Stimulated activated CD8-positive, alpha-beta memory T cell treated with anti-CD3 and anti-CD28 coated beads, Interleukin-12 subunit alpha, Interleukin-12 subunit beta, amount 100 ng/mL, for 4 hours (primary cell): ENCODE measurements at places on chromosomes 11 and 22.

DNA sequence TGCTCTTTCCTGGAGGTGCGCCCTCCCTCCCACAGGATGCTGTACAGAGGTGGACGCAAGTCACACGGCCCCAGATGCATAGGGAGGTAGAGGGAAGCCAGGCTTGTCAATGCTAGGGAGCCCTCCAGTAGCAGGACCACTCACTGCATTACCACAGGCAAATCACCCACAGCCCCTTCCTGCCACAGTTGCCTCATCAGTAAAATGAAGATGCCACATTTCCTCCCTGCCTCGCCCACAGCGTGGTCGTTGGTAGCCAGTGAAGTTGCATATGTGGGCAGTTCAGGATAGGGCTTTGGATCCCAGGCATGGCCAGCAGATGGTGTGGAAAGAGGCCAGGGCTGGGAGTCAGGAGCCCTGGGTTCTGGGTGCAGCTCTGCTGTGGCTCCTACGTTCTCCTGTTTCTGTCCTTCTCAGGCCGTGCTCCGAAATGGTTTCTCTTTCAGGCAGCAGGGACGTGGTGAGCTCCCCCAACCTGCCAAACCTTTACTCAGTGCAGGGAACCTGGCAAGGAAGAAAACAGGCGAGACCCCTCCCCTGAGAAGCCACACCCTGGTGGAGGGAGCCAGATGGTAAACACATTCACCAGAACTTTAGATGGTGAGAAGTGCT lies 22.6 kb downstream of the DAGLA start:
- DNase-seq: no peak

GRCh38 chr11:104254347-104254746 lies 90.4 kb upstream of the PDGFD start:
- DNase-seq: no peak

DNA sequence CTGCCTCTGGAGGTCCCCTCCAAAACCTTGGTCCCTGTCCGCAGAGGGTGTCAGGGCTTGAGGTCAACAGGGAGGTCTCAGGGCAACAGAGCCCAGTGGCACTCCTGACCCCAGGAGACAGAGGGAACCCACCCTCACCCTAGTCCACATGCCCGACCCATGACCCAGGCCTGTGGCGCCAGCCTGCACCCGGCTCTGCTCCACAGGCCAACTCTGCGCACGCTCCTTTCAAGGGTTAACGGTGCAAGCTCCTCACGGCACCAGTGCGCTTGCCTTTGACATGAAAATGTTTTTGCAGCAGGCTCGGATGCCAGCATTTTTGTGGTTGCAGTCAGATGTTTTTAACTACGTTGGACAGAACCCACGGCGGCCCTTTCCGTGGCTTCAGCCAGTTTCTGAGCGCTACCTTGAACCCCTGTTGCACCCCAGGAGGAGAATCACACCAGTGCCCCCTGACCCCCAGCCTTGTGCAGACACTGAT lies 68.6 kb downstream of the CDKN1C start:
- no peak for DNase-seq

DNA sequence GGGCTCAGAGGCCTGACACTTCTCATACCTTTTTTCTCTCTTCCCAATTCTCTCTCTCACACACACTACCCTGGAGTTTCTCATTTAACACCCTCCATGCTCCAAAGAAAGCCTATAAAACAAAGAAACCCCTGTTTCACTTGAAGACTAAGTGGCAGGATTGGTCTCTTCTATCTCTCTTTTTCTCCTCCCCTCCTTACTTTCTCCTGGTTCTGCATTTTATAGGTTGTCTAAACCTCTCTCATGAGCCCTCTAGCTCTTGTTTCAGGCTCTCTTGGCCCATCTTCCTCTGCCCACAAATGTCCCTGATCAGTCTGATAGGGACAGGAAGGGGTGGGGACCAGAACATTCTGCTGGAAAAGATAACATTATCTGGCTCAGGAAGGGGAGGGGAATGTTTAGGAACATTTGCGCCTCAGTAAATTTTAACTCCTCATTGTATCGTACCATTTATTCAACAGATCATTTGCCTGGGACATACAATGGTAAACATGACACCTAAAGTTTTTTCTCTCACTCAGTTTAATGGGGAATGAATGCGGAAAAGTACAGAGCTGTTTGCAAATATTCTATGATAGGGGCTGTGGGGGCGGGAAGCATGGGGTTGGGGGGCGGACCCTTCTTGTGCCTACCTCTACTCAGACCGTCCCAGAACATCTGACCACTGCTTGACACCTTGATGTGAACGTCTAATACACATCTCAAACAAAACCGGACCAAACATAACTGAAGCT lies 10.8 kb downstream of the CRYBA4 start:
- DNase-seq: no peak

- no peak for DNase-seq
These were observed 55.6 kb downstream of the SPECC1L start for GRCh38 chr22:24326266-24326665.

GRCh38 chr11:65592858-65593517 lies 2.6 kb downstream of the KCNK7 start:
- DNase-seq: no peak

DNA sequence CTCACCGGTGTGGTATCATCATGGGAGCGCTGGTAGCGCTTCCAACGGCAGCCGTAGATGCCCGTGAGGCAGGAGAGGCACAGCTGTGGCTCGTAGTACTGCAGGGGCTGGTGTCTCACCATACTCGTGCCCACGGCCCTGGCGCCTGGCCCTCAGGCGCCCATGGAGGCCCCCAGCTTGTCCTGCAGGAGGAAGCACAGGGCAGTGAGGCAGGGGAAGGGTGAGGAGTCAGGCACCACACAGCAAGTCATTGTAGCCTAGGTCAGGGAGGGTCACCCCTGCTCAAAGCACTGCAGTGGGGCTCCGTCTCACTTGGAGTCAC lies 44.6 kb upstream of the KLHL35 start:
- no peak for DNase-seq

GRCh38 chr22:25992331-25992730 lies 176.9 kb upstream of the SEZ6L start:
- no peak for DNase-seq

DNA sequence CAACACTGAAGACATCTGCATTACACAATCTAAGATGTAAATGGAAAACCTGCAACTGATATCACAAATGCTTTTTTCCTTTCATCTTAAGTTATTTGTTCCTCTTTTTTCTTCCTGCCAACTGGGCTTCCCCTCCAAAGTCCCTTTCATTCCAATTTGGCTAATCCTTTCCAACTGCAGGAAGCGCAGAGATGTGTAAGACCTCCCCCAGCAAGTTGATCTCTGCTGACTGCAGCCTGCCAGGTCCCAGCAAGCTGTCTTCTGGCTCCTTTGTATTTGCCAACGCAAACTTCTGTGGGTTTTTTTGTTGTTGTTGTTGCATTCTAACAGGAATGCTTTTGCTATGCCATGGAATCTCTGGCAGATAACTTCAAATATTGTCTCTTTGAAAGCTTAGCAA lies 38.5 kb upstream of the LRRC4C start:
- no peak for DNase-seq

DNA sequence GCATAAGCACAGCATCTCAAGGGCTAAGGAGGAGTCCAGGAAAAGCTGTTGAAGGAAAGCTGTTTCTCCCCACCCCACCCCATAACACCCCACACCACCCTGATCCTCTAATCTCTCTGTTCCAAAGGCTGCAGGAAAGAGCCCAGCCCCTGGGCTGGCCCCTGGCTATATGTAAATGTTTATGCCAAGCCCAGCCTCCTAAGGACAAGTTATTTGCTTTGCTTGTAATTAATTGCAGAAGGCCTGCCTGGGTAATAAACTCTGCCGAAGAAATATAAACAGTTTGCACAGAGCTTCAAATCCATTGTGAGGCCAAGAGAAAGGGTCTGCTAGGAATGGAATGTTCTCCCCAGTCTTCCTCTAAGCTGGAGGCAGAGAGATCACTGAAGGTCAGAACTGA lies 21.2 kb downstream of the ARRB1 start:
- no peak for DNase-seq

DNA sequence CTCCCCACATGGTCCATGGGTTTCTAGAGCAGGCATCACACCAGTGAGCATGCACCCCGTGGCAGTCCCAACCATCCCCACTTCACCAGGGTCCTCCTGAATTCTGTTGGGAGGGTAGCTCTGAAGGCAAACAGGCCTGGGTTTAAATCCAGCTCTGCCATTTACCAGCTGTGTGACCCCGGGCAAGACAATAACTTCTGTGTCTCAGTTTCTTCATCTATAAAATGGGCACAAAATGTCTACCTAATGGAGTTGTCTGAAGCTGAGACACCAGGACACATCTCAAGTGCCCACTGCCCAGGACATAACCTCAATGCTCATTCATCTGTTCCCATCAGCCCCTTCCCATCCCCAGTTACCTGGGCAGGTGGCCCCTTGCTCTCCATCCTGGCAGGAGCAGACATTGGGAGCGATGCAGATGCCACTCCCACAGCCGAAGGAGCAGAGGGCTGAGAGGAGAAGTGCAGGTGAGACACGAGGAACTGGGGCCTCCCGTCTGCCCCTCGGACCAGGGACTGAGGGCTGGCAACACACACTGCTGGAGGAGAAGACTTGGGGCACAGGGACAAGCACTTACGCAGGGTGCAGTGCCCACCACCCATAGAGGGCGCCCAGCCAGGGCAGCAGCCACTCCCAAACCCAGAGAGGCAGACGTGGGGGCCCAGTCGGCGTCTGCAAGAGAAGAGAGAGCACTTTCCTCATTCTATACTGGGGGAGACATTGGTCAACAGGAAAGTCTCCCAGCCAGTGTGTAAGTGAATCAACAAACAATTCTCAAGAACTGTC lies 4.0 kb downstream of the VWCE start:
- DNase-seq: no peak

GRCh38 chr11:119920666-119921387 lies 191.8 kb upstream of the NECTIN1 start:
- DNase-seq: no peak

DNA sequence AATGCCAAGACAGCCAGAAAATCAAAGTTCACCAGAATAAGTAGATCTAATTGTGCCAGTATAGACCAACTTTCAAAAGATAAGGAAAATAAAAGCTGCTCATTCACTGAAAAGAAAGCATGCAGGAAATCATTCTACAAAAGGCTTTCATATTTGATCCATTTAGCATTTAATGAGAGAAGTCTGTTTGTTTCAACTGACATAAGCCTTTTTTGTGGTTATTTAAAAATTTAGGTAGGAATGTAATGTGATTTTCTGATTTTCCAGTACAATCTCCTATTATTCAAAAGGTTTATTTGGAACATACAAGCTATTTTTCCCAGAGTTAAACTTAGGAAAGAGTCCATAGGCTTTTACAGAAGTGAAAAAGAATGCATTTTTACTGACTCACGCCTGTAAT lies 92.7 kb downstream of the SBF2 start:
- no peak for DNase-seq

DNA sequence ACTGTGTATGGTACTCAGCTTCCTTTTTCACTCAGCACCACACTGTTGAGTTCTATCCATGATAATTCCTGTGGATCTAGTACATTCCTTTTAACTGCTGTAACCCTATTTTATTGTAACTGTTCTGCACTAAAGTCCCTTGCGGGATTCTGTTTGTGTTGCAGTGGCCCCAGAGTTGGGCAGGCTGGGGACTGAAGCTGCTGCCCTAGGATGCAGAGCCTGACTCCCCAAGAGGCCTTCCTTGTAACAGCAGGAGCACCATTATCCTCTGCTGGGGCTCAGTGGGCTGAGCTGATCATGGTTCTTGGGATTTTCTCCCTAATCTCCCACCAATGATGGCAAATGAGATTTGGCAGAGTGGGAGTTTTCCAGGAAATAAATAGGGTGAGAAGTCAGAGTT lies 77.7 kb downstream of the CABIN1 start:
- no peak for DNase-seq

DNA sequence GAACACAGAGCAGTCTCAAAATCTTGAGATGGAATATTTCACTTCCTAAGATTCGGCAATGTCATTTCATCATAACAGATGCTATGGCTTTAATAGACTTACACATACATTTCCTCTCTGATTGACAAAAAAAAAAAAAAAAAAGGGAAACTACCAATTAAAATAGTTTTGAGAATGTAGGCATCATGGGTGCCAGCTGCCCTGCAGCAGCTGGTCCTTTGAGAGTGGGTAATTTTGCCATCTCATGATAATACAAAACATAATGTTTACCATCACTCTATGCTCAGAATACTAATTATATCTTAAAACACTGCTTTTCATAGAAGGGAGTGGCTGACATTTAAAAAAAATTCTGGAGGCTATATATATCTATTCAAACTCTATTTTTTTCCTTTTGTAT lies 775.6 kb upstream of the CCDC90B start:
- no peak for DNase-seq

DNA sequence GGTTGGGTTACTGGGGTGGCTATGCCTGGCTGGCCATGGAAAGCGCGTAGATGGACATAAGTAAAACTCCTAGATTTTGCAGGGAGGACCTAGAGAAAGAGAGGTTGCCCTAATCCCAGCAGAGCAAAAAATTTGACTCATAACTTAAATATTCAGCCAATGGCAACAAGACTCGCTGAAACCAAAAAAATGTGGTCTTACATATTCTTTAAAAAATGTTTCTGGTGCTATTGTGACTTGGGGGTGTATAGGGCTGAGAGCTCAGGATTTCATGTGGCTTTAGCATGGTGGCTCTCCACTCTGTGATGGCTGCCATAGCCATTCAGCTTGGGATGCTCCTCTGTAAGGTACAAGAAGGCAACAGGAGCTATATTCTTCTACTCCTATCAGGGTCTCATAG lies 27.2 kb upstream of the PDGFD start:
- no peak for DNase-seq

GRCh38 chr11:2987881-2988861 lies 4.0 kb downstream of the NAP1L4 start:
- no peak for DNase-seq

- no peak for DNase-seq
These were observed 7.4 kb upstream of the PATL1 start for GRCh38 chr11:59676205-59676604.

- no peak for DNase-seq
These were observed 5.0 kb upstream of the ZDHHC5 start for GRCh38 chr11:57662893-57663292.

- DNase-seq: no peak
These were observed 393.5 kb downstream of the BUD13 start for GRCh38 chr11:116379185-116379828.

DNA sequence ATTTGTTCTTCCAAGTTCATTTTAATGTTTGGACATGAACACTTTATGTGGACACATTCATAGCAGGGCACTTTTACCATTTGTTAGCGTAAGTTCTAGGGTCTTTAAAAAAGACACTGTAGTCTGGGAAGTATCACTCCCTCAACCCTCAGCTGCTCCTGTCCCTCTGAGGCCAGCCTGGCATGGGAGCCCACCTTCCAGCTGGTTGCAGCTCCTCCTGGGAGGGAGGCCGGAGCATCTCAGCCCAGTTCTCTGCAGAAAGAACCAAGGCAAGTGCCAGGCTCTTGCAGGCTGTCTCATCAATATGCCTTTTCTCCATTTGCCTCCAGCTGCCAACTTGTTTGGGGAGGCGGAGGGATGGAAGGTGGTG lies 150.6 kb downstream of the OPCML start:
- DNase-seq: no peak

GRCh38 chr11:65851811-65852507 lies 6.0 kb downstream of the CFL1 start:
- no peak for DNase-seq
